ENCODE measurements at places on chromosomes 7 and 10. TPM values are rescaled to one million over a fixed set of nuclear protein-coding genes. Genes with fewer than 3 reads are reported as not detected.

DNA sequence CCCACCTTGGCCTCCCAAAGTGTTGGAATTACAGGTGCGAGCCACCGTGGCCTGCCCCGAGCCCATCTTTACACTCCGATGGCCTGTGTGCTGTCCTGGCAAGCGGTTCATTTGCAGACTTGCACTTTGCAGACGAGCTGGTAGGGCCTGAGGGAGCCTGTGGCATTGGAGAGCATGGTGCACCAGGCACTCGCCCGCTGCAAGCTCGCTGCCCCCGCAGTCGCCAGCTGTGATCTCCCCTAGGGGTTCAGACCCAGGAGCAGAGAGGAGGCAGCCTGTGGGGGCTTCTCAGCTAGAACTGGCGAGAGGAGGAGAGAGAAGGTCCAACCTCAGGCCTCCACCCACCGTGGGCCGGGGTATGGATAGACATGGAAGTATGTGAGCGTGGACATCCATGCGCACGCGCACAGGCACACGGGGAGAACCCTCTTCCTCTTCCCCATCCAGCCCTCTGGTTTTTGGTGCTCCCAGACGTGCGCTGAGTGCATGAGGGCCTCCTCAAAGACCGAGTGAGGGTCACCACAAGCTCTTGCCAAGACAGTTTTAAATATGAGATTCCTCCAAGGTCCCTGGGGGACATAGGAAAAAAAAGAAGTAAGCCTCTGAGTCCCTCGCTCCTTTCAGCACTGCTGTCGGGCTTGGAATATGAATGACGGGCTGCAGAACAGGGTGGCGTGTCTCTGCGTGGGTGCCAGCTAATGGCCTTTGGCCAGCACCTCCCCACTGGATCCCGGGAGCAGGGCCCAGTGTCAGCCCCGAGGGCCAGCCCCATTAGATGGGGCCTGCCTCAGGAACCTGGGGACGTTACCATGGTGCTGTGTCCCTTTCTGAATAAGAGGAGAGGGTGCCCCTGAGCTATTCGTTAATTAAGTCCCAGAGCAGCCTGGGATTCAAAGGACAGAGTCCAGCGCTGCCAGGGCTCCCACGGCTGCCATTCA is 15.1 kb upstream of the TTYH3 start:
- no peaks in the 10 kb centered on the region for H3K27me3 ChIP-seq
- H3K4me3 ChIP-seq: no peak overlapping the region
- H3K36me3 ChIP-seq: no peaks in the 10 kb centered on the region
- H3K27ac ChIP-seq: no peak overlapping the region
- no peak for DNase-seq

GRCh38 chr10:72738486-72738885 is 46.5 kb downstream of the MCU start:
- no peak overlapping the region for H3K27ac ChIP-seq
- H3K27me3 ChIP-seq: no peaks in the 10 kb centered on the region
- peaks cover 38% of the 10 kb centered on the region for H3K4me1 ChIP-seq
- DNase-seq: no peak
- no peaks in the 10 kb centered on the region for H3K36me3 ChIP-seq

DNA sequence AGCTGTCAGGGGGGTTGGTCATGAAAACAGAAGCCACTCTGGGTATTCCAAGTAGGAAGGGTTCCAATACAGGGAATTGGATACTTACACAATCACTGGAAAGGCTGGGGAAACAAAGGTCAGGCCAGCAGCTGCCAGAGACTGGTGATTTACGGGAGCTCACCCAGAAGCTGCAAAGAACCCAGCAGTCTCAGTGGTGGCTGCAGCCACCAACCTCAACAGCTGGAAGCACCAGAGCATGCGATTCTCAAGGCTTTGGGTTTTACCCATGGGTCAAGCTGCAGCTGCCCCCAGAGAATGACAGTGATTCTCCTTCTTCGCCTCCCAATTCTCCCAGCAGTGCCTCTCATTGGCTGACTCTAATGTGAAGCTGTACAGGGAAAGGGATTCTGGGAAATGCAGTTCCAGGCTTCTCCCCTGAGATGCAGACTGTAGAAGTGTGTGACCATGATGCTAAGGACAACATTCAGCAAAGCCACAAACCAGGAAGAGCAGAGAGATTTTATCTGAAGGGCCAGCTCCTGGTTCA is 107.2 kb upstream of the TCF7L2 start:
- no peak for DNase-seq
- no peaks in the 10 kb centered on the region for H3K36me3 ChIP-seq
- H3K27me3 ChIP-seq: no peaks in the 10 kb centered on the region
- no peaks in the 10 kb centered on the region for H3K4me1 ChIP-seq

DNA sequence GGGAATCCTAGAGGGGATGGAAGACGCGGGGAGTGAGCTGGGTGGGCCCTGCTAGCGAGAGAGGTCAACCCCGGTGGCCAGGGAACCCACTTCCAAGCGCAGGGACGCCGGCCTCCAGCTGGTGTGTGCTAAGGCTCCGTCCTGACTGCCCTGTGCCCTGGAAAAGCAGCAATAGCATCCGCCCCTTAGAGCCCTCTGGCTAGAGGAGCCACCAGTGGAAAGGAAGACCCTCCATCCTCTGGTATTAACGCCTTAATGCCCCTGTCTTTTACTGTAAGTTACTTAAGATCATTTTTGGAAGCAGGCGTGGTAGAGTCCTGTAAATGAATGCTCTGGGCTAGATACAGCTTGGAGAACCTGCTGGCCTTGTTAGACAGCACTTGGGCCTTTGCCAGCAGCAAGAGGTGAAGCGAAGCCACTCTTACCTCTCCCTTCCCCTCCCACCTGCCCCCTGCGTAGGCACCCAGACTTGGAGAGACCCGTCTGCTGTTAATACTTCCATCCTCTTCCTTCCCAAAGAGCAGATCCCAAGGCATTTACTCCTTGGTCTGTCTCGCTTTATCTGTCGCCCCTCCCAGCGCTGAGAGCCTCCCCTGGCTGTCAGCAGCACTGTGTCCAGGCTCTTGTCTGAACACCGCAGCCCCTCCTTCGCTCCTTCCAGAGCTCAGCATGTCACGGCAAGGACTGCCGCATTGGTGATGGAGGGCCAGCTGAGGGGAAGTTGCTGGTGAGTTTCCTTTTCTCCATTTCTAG is 4.6 kb downstream of the REPIN1 start:
- H3K27me3 ChIP-seq: no peaks in the 10 kb centered on the region
- no peak overlapping the region for H3K27ac ChIP-seq
- no peak overlapping the region for H3K4me3 ChIP-seq
- peak; percentile 46 for DNase-seq

- H3K27me3 ChIP-seq: no peaks in the 10 kb centered on the region
- no peaks in the 10 kb centered on the region for H3K36me3 ChIP-seq
- no peaks in the 10 kb centered on the region for H3K4me1 ChIP-seq
- DNase-seq: no peak
- no peak overlapping the region for H3K4me3 ChIP-seq
These were observed 346.8 kb downstream of the ABCA13 start for GRCh38 chr7:48518092-48518491.

Gene ADARB2
- total RNA-seq: 1.2 TPM

Gene MDFIC
- 39.0 TPM for total RNA-seq

Gene C10orf53
- not detected for total RNA-seq

- H3K27ac ChIP-seq: no peak overlapping the region
- no peaks in the 10 kb centered on the region for H3K36me3 ChIP-seq
- no peaks in the 10 kb centered on the region for H3K27me3 ChIP-seq
- H3K4me3 ChIP-seq: no peak overlapping the region
- H3K4me1 ChIP-seq: no peaks in the 10 kb centered on the region
- no peak for DNase-seq
These were observed 35.9 kb upstream of the SEMA3A start for GRCh38 chr7:84230491-84230890.

- no peak overlapping the region for H3K4me3 ChIP-seq
- DNase-seq: no peak
- no peaks in the 10 kb centered on the region for H3K36me3 ChIP-seq
- no peaks in the 10 kb centered on the region for H3K4me1 ChIP-seq
- H3K27me3 ChIP-seq: no peaks in the 10 kb centered on the region
- no peak overlapping the region for H3K27ac ChIP-seq
These were observed 128.7 kb upstream of the LYZL1 start for GRCh38 chr10:29160150-29160617.

Gene HOXA10
- 0.38 TPM for total RNA-seq

GRCh38 chr7:80078159-80078731 is 56.4 kb upstream of the GNAI1 start:
- H3K4me1 ChIP-seq: no peaks in the 10 kb centered on the region
- no peak overlapping the region for H3K27ac ChIP-seq
- no peak for DNase-seq
- no peaks in the 10 kb centered on the region for H3K36me3 ChIP-seq
- peak overlapping the region; percentile 43 for H3K4me3 ChIP-seq

DNA sequence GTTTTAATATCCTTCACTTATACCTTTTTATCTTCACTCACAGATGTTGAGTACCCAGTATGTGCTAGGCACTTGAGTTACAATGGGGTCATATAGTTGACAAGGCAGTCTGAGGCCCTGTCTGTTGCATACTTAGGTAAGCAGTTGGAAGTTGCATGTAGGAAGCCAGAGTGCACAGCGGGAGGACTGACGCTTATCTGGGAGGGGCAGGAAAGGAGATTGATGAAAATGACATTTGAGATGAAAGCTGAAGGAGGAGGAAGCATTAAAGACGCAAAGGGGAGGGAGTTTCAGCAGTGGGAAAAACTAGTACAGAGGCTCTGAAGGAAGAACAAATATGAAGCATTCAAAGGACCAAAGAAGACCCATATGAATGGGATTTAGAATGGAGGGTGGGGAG is 266.2 kb downstream of the HTR7 start:
- H3K4me1 ChIP-seq: no peaks in the 10 kb centered on the region
- H3K27ac ChIP-seq: no peak overlapping the region
- H3K27me3 ChIP-seq: no peaks in the 10 kb centered on the region
- no peaks in the 10 kb centered on the region for H3K36me3 ChIP-seq
- H3K4me3 ChIP-seq: no peak overlapping the region
- DNase-seq: no peak

Gene LGI1
- not detected for total RNA-seq

GRCh38 chr7:119761776-119762175 is 511.2 kb upstream of the KCND2 start:
- H3K4me1 ChIP-seq: no peaks in the 10 kb centered on the region
- H3K27ac ChIP-seq: no peak overlapping the region
- DNase-seq: no peak
- no peaks in the 10 kb centered on the region for H3K36me3 ChIP-seq
- H3K27me3 ChIP-seq: no peaks in the 10 kb centered on the region

DNA sequence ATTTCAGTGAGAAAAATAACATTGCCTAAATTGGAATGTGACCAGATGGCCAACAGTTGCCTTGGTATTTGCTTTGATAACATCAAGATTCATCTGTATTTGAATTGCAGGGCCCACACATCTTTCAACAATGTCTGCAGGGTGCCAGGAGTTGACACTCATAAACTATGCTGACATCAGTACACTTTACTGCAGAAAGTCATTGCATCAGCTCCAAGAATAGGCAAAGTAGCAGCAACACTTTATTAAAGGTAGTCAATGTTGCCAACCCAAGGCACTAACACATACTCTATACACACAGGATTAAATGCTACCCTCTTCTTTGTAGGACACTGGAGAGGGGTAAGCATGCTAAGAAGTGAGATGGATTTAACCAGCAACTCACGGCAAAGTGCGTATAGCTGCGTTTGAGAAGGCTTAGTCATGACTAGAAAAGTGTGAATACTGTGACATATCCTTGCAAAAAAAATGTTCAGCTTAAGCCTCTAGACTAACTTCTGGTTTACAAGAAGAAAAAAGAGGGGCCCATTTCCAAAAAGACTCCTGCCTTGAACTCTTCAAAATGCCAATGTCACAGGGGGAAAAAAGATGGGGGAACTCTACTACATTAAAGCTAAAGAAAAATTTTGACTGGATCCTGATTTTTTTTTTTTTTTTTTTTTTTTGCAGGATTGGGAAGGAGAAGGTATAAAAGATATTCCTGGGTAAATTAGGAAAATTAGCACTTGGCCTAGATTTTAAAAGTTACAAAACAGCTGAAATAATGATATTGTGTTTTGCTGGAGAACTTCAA is 2.2 kb downstream of the BBIP1 start:
- H3K4me1 ChIP-seq: peaks cover 16% of the 10 kb centered on the region
- no peaks in the 10 kb centered on the region for H3K27me3 ChIP-seq
- DNase-seq: no peak
